Ammon's horn (tissue), 1 donor: ENCODE measurements at places on chromosomes 6 and 20.

GRCh38 chr6:116409756-116410155, 39.0 kb downstream of the DSE start:
- DNase-seq = peak; percentile 52

DNA sequence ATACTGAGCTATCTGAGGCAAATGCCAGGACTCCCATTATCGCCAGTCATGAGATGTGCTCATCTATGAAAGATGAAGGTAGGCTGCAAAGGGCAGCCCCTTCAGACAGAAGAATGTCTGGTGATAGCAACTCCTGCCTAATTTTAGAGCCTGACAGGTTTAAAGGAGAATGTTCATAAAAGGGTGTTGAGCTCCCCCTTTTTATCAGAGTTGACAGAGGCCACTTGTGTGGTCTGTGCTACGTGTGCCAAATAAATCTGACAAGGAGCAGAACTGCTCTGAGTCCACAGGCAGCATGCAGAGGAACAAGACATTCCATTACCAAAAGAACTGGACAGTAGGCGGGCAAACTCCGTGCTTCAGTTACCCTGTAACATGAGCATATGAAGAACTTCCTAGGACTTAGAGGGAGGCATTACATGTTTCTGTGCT, 101.8 kb downstream of the PREP start:
- DNase-seq = no peak

DNA sequence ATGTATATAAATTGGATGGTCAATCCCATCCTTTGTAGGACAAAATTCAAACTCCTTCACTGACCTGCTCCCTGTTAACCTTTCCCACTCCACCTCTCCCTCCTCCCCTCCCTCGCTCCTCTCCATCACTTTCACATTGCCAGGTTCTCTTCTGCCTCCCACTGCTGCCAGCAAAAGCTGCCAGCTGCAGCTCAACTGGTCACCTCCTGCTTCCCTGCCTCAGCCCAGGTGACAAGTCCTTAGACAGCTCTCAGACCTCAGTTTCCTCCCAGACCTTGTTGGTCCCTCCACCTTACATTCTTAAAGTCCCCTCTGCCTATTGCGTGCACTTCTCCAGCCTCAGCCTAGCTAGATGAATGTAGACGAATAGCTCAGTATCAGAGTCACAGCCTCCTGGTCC, 23.3 kb upstream of the RTF2 start:
- no peak for DNase-seq

GRCh38 chr20:32353848-32354496, 4.2 kb upstream of the ASXL1 start:
- DNase-seq = no peak

GRCh38 chr20:62916703-62917476, 9.4 kb downstream of the DIDO1 start:
- no peak for DNase-seq
